ENCODE measurements at places on chromosomes 11 and 22.

DNA sequence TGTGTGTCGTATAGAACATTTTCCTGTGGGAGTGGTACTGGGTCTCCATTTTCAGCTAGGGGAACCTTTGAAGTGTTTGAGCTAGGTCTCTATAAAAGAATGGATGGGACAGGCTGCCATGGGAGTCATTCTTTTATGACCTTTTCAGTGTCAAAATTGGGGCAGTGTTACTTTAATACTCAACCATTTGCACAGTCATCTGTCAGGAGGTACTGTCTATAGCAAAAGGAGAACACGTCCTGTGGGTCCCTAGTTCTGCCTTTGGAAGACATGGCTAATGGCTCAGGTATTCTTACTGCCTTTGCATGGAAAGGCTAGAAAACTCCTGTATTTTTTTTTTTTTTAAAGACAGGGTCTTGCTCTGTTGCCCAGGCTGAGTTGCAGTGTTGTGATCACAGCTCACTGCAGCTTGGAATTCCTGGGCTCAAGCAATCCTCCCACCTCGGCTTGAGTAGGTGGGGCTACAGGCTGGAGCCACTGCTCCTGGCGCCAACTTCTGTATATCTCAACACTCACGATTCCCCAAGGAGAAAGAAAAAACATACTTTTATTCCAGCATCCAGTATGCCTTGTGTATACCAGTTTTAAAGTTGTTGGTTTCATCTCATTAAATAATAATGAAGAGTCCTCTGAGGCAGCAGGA is 2.1 kb upstream of the ATF4 start:
- H3K4me1 ChIP-seq: peaks cover 38% of the 10 kb centered on the region
- no peaks in the 10 kb centered on the region for H3K27me3 ChIP-seq
- DNase-seq: no peak
- peaks cover 32% of the 10 kb centered on the region for H3K36me3 ChIP-seq
- peak overlapping the region; percentile 89 for H3K4me3 ChIP-seq

- H3K27me3 ChIP-seq: no peaks in the 10 kb centered on the region
- DNase-seq: no peak
- no peak overlapping the region for H3K4me3 ChIP-seq
- H3K27ac ChIP-seq: no peak overlapping the region
Measured at GRCh38 chr11:39442177-39442576, 2017.3 kb downstream of the LRRC4C start.

DNA sequence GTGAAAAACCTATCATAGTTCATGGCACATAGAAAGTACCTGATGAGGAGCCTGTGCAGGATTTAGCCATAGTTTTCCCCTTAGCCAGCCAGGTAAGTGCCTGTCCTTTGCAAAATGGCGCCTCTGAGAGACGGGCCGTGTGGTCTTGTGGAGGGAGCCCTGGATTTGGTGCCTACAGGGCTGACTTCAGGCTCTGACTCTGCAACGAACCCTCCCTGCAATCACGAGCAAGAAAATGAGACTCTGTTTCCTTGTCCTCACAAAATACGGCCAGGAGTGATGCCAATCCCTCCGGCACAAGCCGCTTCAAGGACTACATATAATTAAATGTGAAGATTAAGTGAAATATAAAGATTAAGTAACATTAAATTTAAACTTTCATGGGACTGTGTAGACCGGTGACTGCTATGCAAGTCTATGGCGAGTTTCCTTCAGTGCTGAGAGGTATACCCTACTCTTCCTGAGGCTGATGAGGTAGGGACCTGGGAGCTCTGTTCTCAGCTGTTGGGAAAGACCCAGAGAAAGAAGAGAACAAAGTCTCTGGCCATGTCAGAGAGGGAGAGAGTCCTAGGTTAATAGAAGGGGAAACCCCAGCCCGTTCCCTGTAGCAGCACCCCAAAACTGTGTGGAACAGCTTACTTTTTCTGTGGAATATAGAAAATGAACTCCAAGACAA is 6.1 kb upstream of the CXCR5 start:
- no peaks in the 10 kb centered on the region for H3K27me3 ChIP-seq
- no peaks in the 10 kb centered on the region for H3K36me3 ChIP-seq
- no peak for DNase-seq
- no peak overlapping the region for H3K4me3 ChIP-seq
- no peak overlapping the region for H3K27ac ChIP-seq
- H3K4me1 ChIP-seq: peaks cover 17% of the 10 kb centered on the region

DNA sequence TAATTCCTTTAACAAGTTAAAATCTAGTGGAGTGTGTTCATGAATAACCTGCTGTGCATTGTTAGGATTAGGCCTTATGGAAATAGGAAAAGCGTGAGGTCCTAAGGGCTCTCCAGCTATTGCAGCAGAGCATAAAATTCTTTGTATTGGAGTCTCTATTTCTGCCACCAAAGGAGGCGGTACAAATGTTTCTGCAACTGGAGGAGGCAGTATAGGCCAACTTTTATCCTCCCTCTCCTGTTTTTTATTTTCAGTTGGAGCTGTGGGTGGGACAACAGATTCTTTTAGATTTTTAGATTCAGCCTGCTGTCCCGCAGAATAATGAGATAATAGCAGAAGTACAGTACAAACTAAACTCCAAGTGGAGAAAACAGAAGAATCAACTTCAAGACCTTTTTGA is 26.2 kb downstream of the OR10A6 start:
- no peaks in the 10 kb centered on the region for H3K4me1 ChIP-seq
- H3K36me3 ChIP-seq: no peaks in the 10 kb centered on the region
- H3K4me3 ChIP-seq: no peak overlapping the region

DNA sequence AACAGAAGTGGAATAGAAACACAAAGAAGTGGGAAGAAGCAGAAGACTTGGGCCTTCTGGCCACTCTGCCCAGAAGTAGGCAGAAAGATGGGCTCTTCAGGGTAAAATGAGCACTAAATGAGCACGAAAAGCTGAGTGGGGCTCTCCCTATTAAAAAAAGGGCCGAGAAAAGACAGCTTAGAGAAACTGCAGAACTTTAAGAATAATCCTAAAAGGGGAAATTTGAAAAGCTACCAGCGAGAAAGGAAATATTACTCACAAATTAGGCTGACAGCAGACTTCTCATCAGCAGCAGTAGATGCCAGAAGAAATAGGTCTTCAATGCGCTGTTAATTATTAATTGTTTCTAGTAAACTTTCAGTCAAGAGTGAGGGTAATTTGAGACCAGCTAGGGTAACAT is 78.2 kb downstream of the UVRAG start:
- no peak overlapping the region for H3K27ac ChIP-seq
- no peaks in the 10 kb centered on the region for H3K27me3 ChIP-seq
- no peak for DNase-seq

GRCh38 chr22:48682504-48682903 is 1145.2 kb downstream of the BRD1 start:
- peaks cover 13% of the 10 kb centered on the region for H3K27me3 ChIP-seq
- no peak overlapping the region for H3K27ac ChIP-seq
- H3K4me3 ChIP-seq: no peak overlapping the region
- no peaks in the 10 kb centered on the region for H3K36me3 ChIP-seq
- no peak for DNase-seq
- H3K4me1 ChIP-seq: no peaks in the 10 kb centered on the region

- H3K4me3 ChIP-seq: no peak overlapping the region
- no peak for DNase-seq
- H3K27me3 ChIP-seq: peaks cover 13% of the 10 kb centered on the region
- no peaks in the 10 kb centered on the region for H3K4me1 ChIP-seq
- H3K36me3 ChIP-seq: no peaks in the 10 kb centered on the region
Measured at GRCh38 chr22:46070803-46071450, 79.4 kb upstream of the PPARA start.

- no peak for DNase-seq
- no peaks in the 10 kb centered on the region for H3K27me3 ChIP-seq
- no peaks in the 10 kb centered on the region for H3K4me1 ChIP-seq
Measured at GRCh38 chr11:79017811-79018210, 423.0 kb downstream of the TENM4 start.

GRCh38 chr22:46957521-46957920 is 195.1 kb downstream of the TBC1D22A start:
- H3K27me3 ChIP-seq: no peaks in the 10 kb centered on the region
- no peak for DNase-seq
- H3K36me3 ChIP-seq: peaks cover 12% of the 10 kb centered on the region
- H3K27ac ChIP-seq: no peak overlapping the region
- H3K4me3 ChIP-seq: no peak overlapping the region

DNA sequence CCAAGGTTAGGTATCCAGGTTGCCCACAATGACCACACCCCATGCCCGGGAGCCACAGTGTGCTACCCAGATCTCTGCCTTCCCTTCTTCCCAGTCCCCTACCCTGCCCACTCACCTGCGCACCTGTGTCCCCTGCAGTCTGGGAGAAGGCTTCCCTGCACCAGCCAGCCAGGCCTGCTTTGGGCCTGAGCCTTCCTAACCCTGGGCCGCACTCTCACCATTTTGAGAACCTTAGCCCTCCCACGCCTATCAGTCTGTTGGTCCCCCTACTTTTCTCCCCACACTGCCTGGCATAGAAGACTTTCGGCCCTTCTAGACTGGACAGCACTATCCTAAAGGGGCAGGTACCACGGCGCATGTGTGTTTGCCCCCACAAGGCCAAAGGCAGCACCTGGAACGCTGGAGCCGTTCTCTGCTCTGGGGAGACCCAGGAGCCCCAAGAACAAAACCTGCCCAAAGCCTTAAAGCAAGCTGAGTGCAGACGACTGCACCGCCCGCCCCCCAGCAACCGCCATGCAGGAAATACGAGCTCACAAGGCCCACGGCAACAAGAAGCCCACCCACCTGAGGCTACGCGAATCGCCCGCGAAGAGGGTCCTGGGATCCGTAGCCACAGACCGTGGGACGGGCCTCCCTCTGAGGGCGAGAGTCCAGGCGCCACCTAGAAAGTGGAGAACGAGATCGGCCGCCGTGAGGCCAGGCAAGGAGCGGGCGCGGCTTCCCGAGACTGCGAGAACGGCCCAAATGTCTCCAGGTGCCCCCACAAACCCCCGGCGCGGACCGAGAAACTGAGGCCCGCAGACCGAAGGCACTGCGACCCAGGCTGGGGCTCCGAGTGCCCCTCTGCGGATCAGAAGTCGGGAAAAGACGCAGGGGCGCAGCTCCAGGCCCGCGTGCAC is 546 bp downstream of the GNB1L start:
- H3K27ac ChIP-seq: peak overlapping the region; percentile 81
- H3K4me1 ChIP-seq: peaks cover 52% of the 10 kb centered on the region
- DNase-seq: no peak
- H3K27me3 ChIP-seq: no peaks in the 10 kb centered on the region

DNA sequence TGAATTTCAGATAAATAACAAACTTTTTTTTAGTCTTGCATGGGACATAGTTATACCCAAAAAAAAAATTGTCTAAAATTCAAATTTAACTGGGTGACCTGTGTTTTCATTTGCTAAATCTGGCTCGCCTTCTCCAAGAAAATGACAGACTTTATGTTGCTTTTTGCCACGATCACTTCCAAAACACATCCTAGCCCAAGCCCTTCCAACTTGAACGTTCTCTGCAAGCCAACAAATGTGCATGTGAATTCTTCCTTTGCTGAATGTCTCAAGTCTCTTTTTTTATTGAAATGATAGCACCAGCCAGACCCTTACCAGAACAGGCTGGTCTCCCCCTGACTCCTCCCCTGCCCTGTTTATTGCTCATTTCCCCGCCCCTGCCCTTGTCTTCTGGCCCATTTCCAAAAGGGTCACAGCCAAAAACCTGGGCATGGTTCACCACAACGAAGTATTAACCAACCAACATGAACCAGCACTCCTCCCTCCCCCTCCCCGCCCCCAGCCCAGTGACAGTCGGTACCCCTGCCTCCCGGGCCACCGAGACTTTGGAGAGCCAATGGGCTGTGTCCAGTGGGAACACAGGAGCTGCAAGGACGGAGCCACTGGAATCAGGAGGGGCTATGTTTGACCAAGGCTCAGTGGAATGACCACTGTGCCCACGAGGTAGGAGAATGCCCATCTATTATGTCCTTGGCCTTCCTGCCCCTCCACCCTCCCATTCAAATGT is 63.2 kb downstream of the BTG4 start:
- H3K36me3 ChIP-seq: no peaks in the 10 kb centered on the region
- no peak overlapping the region for H3K27ac ChIP-seq
- no peak overlapping the region for H3K4me3 ChIP-seq
- H3K27me3 ChIP-seq: peaks cover 16% of the 10 kb centered on the region

- no peaks in the 10 kb centered on the region for H3K4me1 ChIP-seq
- H3K4me3 ChIP-seq: no peak overlapping the region
- H3K27ac ChIP-seq: no peak overlapping the region
- no peaks in the 10 kb centered on the region for H3K27me3 ChIP-seq
Measured at GRCh38 chr11:88464528-88464927, 127.0 kb upstream of the CTSC start.

- no peaks in the 10 kb centered on the region for H3K27me3 ChIP-seq
- H3K4me1 ChIP-seq: peaks cover 97% of the 10 kb centered on the region
- no peak overlapping the region for H3K4me3 ChIP-seq
- H3K27ac ChIP-seq: no peak overlapping the region
Measured at GRCh38 chr22:28937206-28938025, 54.0 kb downstream of the ZNRF3 start.

DNA sequence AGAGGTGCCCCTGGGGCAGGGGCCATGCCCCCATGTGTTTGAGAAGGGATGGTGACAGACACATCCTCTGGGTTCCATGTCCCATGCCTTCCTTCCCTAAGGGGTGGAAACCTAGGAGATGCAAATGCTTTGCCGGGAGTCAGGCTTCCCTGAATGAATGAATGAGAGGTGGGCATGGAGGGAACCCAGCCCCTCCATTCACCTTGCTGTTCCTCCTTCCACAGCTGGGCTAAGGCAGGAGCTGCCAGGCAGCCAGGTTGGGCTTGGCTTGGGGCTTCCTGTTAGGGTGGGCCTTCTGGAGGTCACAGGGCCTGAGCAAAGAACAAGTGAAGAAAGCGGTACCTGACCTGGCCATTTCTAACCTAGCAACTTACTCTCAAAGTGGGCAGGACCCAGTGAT is 926 bp downstream of the POU2F3 start:
- H3K4me1 ChIP-seq: no peaks in the 10 kb centered on the region
- H3K4me3 ChIP-seq: no peak overlapping the region
- no peak overlapping the region for H3K27ac ChIP-seq
- DNase-seq: no peak

DNA sequence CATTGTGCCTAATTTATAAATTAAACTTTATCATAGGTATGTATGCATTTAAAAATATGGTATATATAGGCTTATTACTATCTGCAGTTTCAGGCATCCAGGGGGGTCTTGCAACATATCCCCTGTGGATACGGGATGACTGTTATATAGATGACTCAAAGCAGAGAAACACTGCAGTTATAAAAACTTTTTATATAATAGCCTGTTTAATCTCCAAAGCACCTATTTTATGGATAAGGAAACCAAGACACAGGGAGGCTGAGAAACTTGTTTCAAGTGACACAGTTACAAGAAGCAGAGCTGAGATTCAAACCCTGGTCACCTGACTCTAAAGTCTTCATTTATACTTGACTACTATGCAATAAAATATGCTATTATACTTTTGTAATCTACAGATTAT is 897.7 kb downstream of the KCNA4 start:
- no peak for DNase-seq
- no peaks in the 10 kb centered on the region for H3K4me1 ChIP-seq
- H3K27ac ChIP-seq: no peak overlapping the region
- H3K36me3 ChIP-seq: no peaks in the 10 kb centered on the region
- H3K27me3 ChIP-seq: no peaks in the 10 kb centered on the region

GRCh38 chr22:19886605-19887255 is 32.1 kb upstream of the GNB1L start:
- H3K4me3 ChIP-seq: no peak overlapping the region
- no peak for DNase-seq
- peaks cover 23% of the 10 kb centered on the region for H3K4me1 ChIP-seq
- no peak overlapping the region for H3K27ac ChIP-seq
